ENCODE measurements at places on chromosomes 5 and 9.

DNA sequence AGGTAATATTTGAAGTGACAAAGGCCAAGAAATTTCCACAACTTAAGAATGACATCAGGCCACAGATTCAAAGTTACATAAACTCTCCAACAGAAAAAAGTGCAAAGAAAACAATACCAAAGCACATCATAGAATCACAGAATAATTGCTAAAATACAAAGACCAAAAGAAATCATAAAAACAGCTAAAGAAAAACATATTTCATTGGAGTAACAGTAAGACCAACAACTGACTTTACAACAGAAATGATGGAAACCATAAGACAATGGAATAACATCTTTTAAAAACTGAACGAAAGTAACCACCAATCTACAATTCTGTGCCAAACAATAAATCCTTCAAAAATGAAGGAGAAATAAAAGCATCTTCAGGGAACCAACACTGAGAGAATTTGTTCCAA lies 38.3 kb downstream of the ZDHHC21 start:
- DNase-seq, result no peak

- no peak for DNase-seq
Measured at GRCh38 chr5:17852740-17853139, 218.5 kb downstream of the TAF11L14 start.

GRCh38 chr5:14723701-14724132 lies 59.2 kb downstream of the OTULIN start:
- no peak for DNase-seq

- DNase-seq, result no peak
Measured at GRCh38 chr9:123787416-123787815, 142.5 kb downstream of the DENND1A start.

- DNase-seq, result no peak
Measured at GRCh38 chr9:131685753-131686706, 53.8 kb downstream of the RAPGEF1 start.

All from GM13976 (cell line).